HAP-1 (cell line): ENCODE measurements at places on chromosomes 4 and X.
A peak's percentile ranks its signal among the peaks of the same experiment; 100 is the strongest.

GRCh38 chr4:147825451-147826287 lies 93.8 kb downstream of the ARHGAP10 start:
- no peak for DNase-seq

GRCh38 chrX:49958727-49959485 lies 36.5 kb downstream of the CLCN5 start:
- no peak for DNase-seq

- DNase-seq: no peak
Observed at GRCh38 chr4:182301736-182302135, 58.5 kb downstream of the TENM3 start.

GRCh38 chrX:107678957-107679740 lies 50.8 kb downstream of the PRPS1 start:
- no peak for DNase-seq

GRCh38 chr4:80500613-80501012 lies 165.1 kb downstream of the CFAP299 start:
- no peak for DNase-seq

GRCh38 chrX:108833993-108834392 lies 97.6 kb upstream of the IRS4 start:
- DNase-seq: no peak

- no peak for DNase-seq
Observed at GRCh38 chr4:159252491-159252890, 149.6 kb downstream of the RAPGEF2 start.

GRCh38 chr4:68267433-68267944 lies 22.0 kb upstream of the TMPRSS11B start:
- DNase-seq: no peak

GRCh38 chr4:130197946-130198345 lies 1102.0 kb downstream of the C4orf33 start:
- no peak for DNase-seq

DNA sequence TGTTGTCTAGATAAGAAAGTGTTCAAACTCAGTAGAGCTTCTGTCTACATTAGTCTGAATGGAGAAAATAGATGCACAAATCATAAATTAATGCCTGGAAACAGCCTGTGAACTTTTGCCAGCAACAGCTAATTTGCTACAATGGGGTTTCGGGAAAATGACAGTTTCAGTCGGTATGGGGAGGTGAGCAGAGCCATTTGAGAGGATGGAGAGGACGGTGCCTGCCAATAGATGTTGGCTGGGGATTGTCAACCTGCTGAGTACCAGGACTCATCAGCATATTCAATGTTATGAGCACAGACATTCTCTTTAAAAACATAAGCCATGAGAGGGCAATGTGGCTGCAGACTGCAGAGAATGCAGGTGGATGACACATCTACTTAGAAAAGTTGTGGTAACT lies 230.3 kb upstream of the PCDH18 start:
- no peak for DNase-seq

- DNase-seq: peak; percentile 80
Observed at GRCh38 chr4:1693131-1693896, 9.2 kb upstream of the FAM53A start.

- DNase-seq: no peak
Observed at GRCh38 chr4:87044511-87045233, 109.9 kb downstream of the AFF1 start.
